Ascending aorta (tissue), 2 donors: ENCODE measurements at places on chromosomes 7 and 10. TPM values are rescaled to one million over a fixed set of nuclear protein-coding genes. Genes with fewer than 3 reads are reported as not detected.
A peak's percentile ranks its signal among the peaks of the same experiment; 100 is the strongest.

CYP17A1 gene
- total RNA-seq, result 116 TPM

- DNase-seq, result no peak
Measured at GRCh38 chr7:45007571-45008328, 7.7 kb downstream of the CCM2 start.

DNA sequence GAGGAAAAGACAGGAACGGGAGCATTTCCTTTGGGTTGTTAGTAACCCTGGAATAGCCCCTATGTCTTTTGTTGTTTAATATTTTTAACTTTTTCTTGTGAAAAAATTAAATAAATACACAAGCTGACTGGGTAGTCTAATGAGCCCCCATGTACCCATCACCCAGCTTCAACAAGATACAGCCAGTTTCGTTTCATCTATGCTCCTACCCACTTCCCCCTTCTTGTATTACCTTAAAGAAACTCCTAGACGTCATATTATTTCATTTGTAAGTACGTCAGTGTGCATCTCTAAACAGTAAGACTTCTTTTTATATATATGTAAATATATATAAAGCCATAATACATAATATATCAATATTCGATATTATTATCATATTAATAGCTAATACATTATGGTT, 42.8 kb upstream of the NUB1 start:
- DNase-seq, result no peak

DNA sequence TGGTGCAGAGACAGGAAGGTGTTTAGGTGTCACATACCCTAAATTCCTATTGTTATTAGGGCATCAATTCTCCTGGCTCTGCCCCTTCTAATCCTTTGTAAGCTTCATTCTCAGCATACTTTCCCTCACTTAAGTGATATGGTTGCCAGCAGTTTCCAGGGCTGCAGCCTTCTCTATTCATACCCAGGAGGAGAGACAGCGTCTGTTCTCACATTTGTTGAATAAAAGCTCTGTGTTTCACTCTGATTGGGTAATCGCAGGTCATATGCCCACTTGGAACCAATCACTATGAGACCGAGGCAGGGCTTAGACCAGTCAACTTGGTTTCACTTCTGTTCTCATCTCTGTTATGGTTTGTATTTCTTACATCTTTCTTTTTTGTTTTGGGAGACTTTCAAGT, 109.6 kb upstream of the MTPN start:
- DNase-seq, result peak; percentile 78

PROSER2 gene
- 4.8 TPM for total RNA-seq

POLR2J2 gene
- total RNA-seq, result not detected

DNA sequence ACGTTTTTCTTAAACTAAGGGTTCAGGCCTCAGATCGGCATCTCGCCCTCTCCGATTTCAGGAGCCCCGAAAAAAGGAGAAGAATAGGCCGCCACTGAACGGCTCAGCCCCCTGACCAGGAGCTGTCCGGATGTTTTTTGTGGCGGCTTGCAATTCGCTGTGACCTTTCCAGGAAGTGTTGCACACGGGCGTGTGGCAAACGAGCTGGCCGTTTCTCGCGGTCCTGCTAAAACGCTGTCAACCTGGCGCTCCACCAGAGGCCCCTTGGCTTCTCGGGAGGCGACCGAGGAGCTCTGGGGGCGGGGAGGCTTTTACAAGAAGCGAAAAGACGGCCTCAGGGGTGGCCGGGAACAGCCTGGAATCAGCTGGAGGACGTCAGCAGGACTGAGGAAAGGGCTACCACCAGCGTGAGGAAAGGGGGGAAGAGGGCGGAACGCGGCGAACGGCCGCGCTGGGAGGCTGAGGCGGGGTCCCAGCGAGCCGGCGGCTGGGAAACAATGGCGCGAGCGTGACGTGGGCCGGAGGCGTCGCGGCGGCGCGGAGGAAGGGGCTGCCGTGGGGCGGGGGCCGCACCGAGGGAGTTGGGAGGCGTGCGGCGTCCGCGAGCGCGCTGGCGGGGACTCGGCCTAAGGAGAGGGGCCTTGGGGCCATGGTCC, 493 bp downstream of the NT5C2 start:
- peak; percentile 91 for DNase-seq

DNA sequence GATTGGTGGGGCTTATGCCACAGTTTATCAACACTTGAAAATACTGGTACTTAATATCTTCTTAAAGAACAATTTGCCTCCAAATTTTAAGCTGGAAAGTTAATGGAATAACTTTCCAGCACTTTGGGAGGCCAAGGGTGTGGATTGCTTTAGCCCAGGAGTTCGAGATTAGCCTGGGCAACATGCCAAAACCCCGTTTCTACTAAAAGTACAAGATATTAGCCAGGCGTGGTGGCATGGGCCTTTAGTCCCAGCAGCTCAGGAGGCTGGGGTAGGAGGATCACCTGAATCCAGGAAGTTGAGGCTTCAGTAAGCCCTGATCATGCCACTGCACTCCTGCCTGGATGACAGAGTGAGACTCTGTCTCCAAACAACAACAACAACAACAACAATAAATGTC, 56.0 kb downstream of the PRF1 start:
- DNase-seq, result no peak

TRIM50 gene
- not detected for total RNA-seq

DNA sequence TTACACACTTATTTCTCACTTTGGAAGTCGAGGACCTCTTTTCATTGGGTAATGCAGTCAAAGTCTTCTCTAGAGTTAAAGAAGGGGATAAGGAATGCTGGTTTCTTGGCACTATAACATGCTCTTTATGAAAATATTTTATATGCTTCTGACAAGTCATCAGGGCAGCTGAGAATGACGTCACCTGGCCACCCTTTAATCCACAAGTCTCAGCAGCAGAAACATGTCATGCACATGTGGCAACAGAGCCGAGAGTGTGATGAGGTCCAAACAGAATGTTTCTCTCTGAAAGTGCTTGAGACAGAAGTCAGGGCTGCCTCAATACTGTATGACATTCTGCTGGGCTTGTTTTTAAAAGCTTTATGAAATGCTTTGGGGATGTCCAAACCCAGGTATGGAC, 63.5 kb upstream of the C10orf90 start:
- no peak for DNase-seq

DNA sequence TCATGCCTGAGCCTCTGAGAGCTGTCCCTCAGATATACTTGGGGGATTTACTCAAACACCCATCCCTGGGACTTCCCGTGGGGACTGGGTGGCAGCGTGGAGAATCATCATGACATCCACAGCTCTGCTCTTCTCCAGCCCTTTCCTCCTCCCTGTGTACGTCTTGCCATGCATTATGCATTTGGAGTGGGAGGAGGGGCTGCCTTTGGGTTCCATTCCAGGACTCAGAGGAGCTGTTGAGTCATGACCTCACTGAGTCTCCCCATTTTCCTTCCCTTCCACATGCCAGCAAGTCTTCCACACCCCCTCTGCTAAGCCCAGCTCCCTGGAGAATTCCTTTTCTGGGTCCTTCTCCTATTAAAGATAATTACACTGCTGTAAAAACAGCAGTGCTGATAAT, 480.7 kb downstream of the SORCS3 start:
- DNase-seq, result no peak

- no peak for DNase-seq
Measured at GRCh38 chr7:126804604-126805003, 448.1 kb downstream of the GRM8 start.

MYL7 gene
- total RNA-seq, result not detected

PALD1 gene
- 21.7 TPM for total RNA-seq

DNA sequence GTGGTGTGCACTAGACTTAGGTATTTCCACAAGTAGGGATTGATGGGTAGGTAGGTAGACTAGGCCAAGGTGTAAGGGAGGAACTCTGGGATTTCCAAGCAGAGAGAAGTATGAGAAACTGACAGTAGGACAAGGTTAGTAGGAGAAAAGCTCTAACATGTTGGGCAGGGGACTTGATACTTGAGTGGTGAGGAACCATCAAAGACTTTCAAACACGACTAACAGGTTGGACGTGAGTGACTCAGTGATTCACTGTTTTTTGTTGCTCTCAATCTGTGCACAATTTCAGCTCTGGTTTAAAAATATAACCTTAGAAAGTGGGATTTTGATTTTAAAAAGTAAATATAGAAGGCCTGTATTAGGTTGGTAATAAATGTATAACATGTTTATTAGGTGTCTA, 44.4 kb downstream of the KLHDC10 start:
- DNase-seq, result no peak

ST8SIA6 gene
- total RNA-seq, result not detected

- DNase-seq, result no peak
Measured at GRCh38 chr7:92608380-92609322, 18.5 kb upstream of the FAM133B start.

- no peak for DNase-seq
Measured at GRCh38 chr7:115953592-115954255, 76.8 kb downstream of the TFEC start.

ATG9B gene
- total RNA-seq, result not detected

DNA sequence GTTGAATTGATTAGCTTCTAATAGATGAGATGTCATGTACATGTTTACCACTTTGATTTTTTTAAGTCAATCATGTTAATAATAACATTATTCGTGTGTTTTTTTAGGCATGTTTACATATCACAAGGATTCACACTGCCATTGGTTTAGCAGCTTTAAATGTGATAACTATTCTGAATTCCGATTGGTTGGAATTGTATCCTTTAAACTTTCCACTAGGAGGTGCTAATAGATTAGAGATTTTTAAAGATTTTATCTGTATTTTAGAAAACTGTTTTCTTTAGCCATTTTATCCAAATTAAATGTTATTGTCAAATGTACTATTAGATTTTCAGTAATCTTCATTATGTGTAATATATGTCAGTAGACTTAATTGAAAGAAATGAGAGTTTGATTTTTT, 83.2 kb downstream of the HECTD2 start:
- no peak for DNase-seq

DNA sequence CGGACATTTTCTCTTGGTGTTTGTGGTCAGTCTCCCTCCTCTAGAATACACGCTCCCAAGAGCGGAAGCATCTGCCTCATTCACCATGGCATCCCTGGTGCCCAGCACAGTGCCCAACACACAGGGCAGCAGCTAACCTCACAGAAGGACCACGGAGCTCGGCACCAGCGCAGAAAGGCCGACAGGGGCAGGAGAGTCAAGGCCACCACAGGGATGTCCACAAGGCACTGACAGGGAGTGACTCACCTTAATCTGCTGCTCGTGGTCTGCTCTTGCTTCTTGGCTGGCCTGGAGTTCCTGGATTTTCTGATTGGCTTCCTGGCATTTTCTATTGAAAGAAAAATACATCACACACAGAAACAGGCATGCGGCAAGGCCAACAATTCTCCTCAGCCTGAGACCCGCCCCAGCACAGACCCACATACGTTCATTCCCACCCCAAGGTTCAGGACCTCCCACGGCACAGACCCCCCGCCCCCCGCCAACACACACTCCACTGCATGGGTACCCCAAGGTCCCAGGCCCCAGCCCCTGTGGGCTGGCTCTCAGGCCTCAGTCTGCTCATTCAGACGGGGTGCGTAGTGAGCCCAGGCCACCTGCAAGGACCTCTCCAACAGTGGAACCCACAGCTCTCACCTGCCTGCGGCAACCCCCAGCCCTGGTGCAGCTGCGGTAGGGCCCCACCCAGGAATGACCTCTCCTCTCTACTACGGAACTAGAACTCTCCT, 14.9 kb downstream of the MAD1L1 start:
- no peak for DNase-seq

DNA sequence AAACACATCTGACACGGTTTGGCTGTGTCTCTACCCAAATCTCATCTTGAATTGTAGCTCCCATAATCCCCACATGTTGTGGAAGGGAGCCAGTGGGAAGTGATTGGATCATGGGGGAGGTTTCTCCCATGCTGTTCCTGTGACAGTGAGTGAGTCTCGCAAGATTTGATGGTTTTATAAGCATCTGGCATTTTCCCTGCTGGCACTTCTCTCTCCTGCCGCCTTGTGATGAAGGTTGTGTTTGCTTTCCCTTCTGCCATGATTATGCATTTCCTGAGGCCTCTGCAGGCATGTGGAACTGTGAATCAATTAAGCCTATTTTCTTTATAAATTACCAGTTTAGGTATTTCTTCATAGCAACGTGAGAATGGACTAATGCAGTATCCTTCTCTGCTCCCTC, 5.9 kb upstream of the HTR5A start:
- no peak for DNase-seq

DNA sequence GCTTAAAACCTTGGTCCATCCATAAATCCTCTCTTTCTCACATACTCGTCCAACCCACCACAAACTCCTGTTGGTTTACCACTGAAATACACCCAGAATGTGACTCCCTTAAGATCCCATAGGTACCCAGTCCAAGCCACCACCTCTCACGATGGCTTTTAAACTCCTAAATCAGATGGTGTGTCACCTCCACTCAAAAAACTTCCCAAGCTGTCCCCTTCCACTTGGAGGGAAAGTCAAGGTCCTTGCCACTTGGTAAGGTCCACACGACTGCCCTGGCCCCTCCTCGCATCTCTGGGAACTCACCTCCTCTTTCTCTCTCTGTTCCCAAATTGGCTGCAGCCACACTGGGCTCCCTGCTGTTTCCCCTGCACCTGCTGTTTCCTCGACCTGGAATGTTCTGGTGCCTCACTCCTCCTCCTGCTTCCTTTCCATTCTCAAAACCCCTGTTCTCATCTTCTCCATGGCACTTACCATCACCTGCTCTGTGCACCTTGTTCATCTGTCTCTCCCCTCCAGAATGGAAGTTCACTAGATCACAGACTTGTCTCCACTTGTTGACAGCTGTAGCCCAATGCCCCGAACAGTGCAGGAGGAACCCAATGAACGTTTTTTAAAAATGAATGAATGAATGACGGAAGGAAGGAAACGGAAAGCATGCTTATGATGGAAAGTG, 23.0 kb downstream of the ZFAND2A start:
- no peak for DNase-seq

GRCh38 chr7:158281441-158281840, 306.2 kb downstream of the PTPRN2 start:
- DNase-seq, result no peak

- DNase-seq, result no peak
Measured at GRCh38 chr7:272108-272615, 17.8 kb upstream of the FOXL3 start.
